Left ventricle myocardium superior (tissue), 1 donor: ENCODE measurements at places on chromosomes 4 and X. TPM values are rescaled to one million over a fixed set of nuclear protein-coding genes. Genes with fewer than 3 reads are reported as not detected.

The TXK gene
- total RNA-seq = 0.20 TPM

The ZNF674 gene
- total RNA-seq = 3.0 TPM

The CITED1 gene
- not detected for total RNA-seq

The SLC7A11 gene
- 0.20 TPM for total RNA-seq

The HSFX4 gene
- not detected for total RNA-seq

The HS3ST1 gene
- 0.94 TPM for total RNA-seq

The IDH3G gene
- 81.2 TPM for total RNA-seq

The BST1 gene
- total RNA-seq = 3.6 TPM

The LANCL3 gene
- total RNA-seq = 0.05 TPM

The ATP1B4 gene
- total RNA-seq = not detected

The KCND1 gene
- 0.47 TPM for total RNA-seq
